ENCODE measurements at places on chromosomes 16 and 17.

DNA sequence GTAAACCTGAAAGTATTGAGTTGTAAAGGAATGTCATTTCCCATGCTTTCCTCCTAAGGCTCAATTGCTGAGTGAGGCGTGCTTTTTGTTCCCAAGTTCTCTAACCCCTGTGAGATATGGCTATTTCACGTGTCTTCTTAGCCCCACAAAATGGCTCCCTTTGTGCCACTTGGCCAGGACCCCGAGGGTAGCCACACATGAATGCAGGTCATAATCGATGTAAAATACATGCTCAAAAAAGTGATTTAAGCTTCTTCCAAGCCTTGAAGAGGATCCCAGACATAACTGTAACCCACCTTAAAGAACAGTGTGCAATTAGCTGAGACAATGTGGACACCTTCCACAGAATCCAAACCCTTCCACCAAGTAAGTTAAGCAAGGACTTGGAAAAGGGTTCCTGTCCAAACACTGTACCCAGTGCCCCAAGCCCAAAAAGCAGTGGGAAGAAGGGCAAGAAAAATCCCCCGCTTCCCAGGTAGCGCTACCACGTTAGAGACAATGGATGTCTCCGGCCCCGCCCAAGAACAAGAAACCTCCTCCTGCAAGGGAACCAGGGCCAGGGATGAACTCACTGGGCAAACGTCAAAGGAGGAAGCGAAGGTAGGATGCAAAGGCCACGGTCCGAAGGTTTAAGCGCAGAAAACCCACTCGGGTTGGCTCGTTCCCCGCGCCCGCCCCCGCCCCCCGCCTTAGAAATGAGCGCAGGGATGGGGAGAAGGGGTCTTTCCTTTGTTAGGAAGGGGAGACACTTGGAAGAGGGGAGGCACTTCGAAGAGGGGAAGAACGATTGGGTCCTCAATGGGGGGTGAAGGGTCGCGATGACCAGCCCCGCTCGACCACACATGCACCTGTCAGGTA, 1.2 kb downstream of the JPT1 start:
- peaks cover 10% of the 10 kb centered on the region for H3K36me3 ChIP-seq
- H3K27ac ChIP-seq = peak overlapping the region; percentile 99
- peak overlapping the region; percentile 99 for H3K4me3 ChIP-seq
- H3K27me3 ChIP-seq = peaks cover 25% of the 10 kb centered on the region
- peak; percentile 50 for DNase-seq

DNA sequence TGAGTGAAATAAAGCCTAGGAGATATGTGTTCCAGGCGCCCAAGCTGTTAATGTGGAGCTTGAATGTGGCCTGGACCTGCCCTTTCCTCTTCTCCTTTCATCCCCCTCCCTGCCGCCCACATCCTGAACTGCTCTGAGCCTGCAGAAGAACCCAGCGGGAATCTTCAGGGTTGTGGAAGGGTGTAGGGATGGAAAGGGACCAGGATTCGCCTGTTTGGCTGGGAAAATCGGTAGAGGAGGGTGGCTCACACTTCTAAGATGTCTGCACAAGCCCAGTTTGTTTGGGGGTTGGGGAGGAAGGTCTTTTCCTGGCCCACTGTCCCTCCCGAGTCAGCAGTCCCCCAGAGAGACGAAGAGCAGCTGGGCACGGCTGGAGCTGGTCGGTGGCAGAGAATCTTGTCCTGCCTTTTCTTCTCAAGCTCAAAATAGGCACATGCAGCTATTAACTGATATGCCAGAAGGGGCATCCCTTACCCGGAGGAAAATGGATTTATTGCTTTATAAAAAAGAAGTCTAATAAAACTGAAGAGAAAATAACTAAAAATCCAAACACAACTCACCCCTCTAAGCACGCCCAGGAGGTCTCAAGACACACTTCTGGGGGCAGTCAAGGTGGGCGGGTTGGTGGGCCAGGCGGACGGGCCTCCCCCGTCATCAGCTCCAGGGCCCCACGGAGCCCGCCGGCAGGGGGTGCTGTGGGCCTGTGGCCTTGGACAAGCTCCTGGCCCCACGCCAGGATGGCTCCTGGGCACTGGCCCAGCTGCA, 11.5 kb upstream of the PITPNA start:
- H3K4me1 ChIP-seq = peaks cover 8% of the 10 kb centered on the region
- peak overlapping the region; percentile 82 for H3K27ac ChIP-seq

- H3K27ac ChIP-seq = no peak overlapping the region
- H3K27me3 ChIP-seq = no peaks in the 10 kb centered on the region
- DNase-seq = no peak
- H3K36me3 ChIP-seq = no peaks in the 10 kb centered on the region
- H3K4me1 ChIP-seq = no peaks in the 10 kb centered on the region
- H3K4me3 ChIP-seq = no peak overlapping the region
These were observed 6.2 kb downstream of the ECI1 start for GRCh38 chr16:2244926-2245795.

DNA sequence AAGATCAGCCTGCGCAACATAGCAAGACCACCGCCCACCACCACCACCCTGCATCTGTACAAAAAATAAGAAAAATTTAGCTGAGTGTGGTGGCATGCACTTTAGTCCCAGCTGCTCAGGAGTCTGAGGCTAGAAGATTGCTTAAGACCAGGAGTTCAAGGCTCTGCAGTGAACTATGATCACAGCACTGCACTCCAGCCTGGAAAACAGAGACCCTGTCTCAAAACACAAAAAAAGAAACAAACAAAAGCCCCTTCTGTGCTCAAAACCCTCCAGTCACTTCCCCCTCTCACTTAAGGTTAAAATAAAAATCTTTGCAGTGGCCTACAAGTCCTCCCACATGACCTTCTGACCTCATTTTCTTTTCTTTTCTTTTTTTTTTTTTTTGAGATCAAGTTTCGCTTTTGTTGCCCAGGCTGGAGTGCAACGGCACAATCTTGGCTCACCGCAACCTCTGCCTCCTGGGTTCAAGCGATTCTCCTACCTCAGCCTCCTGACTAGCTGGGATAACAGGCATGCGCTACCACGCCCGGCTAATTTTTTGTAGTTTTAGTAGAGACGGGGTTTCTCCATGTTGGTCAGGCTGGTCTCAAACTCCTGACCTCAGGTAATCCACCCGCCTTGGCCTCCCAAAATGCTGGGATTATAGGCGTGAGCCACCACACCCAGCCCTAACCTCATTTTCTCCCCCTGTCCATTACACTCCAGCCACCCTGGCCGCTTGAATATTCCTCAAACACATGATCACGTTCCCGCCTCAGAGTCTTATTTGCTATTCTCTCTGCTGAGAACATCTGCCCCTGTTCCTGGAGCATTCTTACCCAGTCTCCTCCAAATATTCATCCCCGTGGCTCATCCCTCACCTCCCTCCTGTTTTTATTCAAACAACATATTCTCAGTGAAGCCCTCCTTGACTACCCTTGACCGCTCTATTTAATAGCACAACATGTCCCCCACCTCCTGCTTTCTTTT, 126.6 kb upstream of the MED13 start:
- H3K4me1 ChIP-seq = no peaks in the 10 kb centered on the region
- no peak overlapping the region for H3K4me3 ChIP-seq

DNA sequence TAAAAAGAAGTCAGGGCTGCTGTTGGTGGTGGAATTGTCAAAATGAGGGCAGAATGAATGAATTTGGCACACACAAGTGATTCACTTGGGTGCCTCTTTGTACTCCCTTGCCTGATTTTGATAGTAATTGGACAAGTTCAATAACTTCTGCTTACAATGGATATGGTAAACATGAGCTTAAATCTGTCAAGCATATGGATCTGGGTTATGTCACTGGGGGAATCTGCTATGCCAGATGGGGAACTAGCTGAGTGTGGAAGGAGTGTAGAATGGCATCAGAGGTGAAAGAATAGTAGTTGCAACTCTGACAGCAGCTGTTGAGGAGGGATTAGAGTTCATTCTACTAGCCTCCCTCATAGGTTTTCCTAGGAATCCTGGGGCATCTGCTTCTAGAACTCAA, 724.2 kb upstream of the CDH8 start:
- peak overlapping the region; percentile 56 for H3K27ac ChIP-seq
- H3K36me3 ChIP-seq = no peaks in the 10 kb centered on the region
- H3K4me1 ChIP-seq = peaks cover 10% of the 10 kb centered on the region
- H3K27me3 ChIP-seq = peaks cover 3% of the 10 kb centered on the region
- no peak overlapping the region for H3K4me3 ChIP-seq

DNA sequence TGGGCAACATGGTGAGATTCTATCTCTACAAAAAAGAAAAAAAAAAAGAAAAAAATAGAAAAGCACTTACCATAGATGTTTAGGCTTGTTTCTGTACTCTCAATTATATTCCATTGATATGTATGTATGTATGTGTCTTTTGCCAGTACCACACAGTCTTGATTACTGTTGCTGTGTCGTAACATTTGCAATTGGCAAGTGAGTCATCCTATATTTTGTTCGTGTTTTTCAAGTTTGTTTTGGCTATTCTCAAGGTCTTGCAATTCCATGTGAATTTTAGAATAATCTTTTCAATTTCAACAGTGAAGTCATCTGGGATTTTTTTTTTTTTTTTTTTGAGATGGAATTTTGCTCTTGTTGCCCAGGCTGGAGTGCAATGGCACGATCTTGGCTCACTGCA, 19.3 kb downstream of the SPECC1 start:
- no peaks in the 10 kb centered on the region for H3K4me1 ChIP-seq
- no peak overlapping the region for H3K4me3 ChIP-seq
- no peak overlapping the region for H3K27ac ChIP-seq
- no peak for DNase-seq
- no peaks in the 10 kb centered on the region for H3K36me3 ChIP-seq

- no peaks in the 10 kb centered on the region for H3K36me3 ChIP-seq
- no peak for DNase-seq
- H3K4me1 ChIP-seq = peaks cover 5% of the 10 kb centered on the region
These were observed 68.0 kb downstream of the SHISA6 start for GRCh38 chr17:11309033-11309432.

DNA sequence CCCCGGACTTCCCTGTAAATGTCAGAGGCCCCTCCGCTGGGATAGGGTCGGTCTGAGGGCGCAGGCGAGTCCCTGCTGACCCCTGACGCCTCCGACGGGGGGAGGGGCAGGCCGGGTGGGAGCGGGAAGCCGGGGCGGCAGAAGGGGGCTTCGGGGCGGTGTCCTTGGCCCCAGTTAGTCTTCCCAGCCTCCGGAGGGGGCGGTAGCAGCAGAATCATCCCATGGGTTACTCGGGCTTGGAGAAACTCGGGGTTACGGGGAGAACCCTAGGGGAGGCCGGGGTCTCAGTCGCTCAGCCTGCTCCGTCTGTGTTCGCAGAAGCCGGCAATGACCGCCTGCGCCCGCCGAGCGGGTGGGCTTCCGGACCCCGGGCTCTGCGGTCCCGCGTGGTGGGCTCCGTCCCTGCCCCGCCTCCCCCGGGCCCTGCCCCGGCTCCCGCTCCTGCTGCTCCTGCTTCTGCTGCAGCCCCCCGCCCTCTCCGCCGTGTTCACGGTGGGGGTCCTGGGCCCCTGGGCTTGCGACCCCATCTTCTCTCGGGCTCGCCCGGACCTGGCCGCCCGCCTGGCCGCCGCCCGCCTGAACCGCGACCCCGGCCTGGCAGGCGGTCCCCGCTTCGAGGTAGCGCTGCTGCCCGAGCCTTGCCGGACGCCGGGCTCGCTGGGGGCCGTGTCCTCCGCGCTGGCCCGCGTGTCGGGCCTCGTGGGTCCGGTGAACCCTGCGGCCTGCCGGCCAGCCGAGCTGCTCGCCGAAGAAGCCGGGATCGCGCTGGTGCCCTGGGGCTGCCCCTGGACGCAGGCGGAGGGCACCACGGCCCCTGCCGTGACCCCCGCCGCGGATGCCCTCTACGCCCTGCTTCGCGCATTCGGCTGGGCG, 542 bp downstream of the GUCY2D start:
- H3K4me1 ChIP-seq = no peaks in the 10 kb centered on the region
- no peak overlapping the region for H3K27ac ChIP-seq
- no peak overlapping the region for H3K4me3 ChIP-seq
- DNase-seq = peak; percentile 32
- H3K36me3 ChIP-seq = peaks cover 6% of the 10 kb centered on the region
- peaks cover 25% of the 10 kb centered on the region for H3K27me3 ChIP-seq

DNA sequence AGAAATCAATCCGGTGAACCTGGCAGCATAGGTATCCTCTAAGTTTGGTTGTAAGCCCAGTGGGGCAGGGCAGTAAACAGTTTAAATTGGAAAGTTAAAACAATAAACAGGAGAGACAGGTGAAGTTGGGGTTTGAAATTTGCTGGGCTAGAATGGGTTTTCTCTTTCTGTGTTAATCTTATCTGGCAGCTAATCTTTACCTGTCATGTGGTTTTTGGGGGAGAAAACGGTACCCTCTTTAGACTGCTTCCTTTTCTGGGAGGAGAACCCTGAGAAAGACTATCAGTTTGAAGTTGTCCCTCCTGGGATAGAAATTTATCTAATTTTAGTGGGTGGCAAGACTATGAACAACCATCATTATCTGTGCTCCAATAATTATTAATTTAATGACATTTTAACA, 24.0 kb downstream of the CDH13 start:
- H3K36me3 ChIP-seq = peaks cover 8% of the 10 kb centered on the region
- DNase-seq = no peak
- H3K4me3 ChIP-seq = no peak overlapping the region
- peaks cover 3% of the 10 kb centered on the region for H3K4me1 ChIP-seq
- H3K27me3 ChIP-seq = no peaks in the 10 kb centered on the region

DNA sequence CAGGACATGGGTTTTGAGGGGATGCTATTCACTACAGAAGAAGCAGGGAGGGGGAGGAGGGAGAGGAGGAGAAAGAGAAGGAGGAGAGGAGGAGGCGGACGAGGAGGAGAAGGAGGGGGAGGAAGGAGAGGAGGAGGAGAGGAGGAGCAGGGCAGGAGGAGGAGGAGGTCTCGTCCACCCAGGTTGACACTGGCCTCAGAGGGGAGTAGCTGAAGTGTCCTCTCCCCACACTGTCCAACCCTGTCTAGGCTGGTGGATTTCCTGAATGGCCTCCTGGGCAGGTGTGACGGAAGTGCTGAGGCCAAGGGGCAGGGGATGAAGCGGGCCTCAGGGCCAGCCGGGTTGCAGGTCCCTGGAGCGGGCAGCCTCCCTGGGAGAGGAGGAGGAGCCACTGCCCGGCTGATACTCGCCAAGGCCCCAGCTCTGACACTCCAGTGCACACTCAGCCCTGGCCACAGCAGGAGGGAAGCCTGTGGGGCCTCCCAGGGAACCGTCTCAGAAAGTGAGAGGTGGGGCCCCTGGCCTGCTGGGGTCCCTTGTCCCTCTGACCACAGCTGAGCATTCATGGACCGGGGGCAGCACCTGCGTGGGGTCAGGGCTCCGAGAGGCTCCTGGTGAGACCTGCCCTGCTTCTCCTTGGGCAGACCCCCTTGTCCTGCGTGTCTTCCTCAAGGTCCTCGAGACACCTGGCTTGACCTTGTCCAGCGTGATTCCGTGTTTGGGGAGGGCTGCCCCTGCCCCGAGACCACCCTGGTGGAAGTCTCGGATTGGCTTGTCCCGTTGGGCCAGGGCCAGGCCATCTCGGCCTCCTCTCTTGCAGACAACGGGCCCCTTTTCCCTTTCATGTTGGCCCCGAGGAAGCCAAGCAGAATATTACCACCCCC, 200.6 kb upstream of the CIBAR2 start:
- H3K4me3 ChIP-seq = peak overlapping the region; percentile 53
- no peak overlapping the region for H3K27ac ChIP-seq
- no peaks in the 10 kb centered on the region for H3K36me3 ChIP-seq
- H3K4me1 ChIP-seq = peaks cover 50% of the 10 kb centered on the region
- peaks cover 18% of the 10 kb centered on the region for H3K27me3 ChIP-seq

- peaks cover 3% of the 10 kb centered on the region for H3K27me3 ChIP-seq
- no peaks in the 10 kb centered on the region for H3K36me3 ChIP-seq
- H3K4me3 ChIP-seq = no peak overlapping the region
- H3K4me1 ChIP-seq = peaks cover 5% of the 10 kb centered on the region
These were observed 35.5 kb upstream of the NOL11 start for GRCh38 chr17:67682196-67682595.

GRCh38 chr17:70021726-70022125, 53.3 kb upstream of the KCNJ16 start:
- H3K27me3 ChIP-seq = peaks cover 3% of the 10 kb centered on the region
- no peak overlapping the region for H3K4me3 ChIP-seq
- no peaks in the 10 kb centered on the region for H3K36me3 ChIP-seq

Data from glutamatergic neuron (in vitro differentiated cells).